ENCODE measurements at places on chromosomes 6 and 20.

- no peak for DNase-seq
Measured at GRCh38 chr20:9389346-9389745, 125.0 kb upstream of the LAMP5 start.

- DNase-seq: no peak
Measured at GRCh38 chr6:34580707-34581560, 24.8 kb upstream of the SPDEF start.

DNA sequence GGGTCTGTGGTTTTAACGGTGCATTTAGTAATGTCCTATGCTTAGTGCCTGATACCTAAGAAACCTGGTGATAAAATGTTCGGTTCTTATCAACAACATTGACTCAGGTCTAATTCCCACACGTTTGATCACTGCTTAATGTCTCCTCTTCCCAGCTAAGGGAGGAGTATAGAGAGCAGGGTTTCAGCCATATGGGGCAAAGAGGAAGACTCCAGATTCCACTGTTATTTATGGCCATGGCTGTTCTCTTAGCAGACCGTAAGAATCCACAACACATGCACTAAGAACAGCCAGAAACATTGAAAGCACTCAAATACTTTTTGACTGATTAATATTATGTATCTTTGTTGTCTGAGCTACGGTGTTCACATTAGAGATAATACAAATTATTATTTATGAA lies 112.1 kb downstream of the BCAS1 start:
- DNase-seq: no peak

DNA sequence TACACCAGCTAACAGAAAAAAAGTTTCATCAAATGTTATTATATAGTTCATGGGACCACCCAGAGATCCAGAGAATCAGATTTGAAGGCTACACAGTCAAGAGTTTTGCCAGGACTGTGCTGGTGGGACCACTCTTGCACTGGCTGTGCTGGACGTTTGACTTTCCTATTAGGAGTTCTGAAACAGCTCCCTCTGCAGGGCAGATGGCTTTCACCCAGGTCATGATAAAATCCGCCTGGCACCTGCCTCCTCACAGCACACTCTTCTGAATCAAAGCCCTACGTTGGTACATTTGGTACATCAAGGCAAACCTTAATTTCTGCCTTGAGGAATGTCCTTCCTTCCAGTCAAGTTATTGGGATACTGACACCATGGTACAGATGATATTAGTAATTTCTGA lies 302.1 kb downstream of the ZNF217 start:
- no peak for DNase-seq

- no peak for DNase-seq
Measured at GRCh38 chr20:46368902-46369268, 37.5 kb downstream of the ELMO2 start.

DNA sequence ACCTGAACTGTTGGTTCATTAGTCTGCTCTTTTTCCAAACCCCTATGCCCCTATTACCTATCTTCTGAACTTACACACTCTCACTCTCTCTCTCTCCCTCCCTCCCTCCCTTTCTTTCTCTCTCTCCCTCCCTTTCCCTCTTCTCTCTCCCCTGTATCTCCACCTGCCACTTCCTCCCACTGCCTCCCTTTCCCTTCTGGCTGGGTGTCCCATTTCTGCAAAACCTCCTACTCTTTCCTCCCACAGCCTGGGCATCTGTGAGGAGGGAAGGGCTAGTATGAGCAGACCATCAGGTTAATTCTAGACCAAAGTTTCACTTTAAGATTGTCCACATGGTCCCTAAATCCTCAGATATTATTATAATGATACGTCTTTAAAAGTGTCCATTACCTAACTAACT lies 95.1 kb downstream of the TMEM200A start:
- no peak for DNase-seq

DNA sequence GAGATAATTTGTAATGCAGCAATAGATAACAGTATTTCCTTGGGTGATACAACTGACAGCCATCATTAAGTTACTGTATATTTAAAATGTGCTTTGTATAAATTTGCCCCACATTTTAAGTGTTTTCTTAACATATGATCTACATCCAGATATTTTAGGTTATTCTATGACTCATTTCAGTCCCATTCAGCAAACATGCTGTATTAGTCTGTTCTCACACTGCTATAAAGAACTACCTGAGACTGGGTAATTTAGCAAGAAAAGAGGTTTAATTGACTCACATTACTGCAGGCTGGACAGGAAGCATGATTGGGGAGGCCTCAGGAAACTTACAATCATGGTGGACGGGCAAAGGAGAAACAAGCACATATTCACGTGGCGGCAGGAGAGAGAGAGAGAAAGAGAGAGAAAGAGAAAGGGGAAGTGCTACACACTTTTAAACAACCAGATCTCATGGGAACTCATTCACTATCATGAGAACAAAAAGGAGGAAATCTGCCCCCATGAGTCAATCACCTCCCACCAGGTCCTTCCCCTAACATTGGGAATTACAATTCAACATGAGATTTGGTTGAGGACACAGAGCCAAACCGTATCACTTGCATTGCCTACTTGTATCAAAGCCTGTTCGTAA lies 9.6 kb upstream of the CHD6 start:
- DNase-seq: no peak

DNA sequence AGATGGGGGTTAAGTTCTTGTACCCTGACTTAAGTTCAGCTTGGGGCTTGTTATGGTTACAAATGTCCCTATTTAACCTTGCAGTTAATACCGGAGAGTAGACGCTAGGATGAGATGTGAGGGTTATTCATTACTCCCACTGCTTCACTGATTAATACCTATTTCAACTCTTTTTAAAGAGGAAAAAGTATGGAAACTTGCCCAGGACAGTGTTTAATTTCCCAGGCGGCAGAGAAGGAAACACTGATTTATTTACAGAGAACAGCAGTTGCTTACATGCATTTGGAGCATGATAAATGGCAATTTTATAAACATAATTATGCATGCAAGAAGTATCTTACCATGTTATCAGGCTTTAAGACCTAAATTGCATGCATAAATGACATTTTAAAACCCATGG lies 137.7 kb downstream of the RCAN2 start:
- DNase-seq: no peak

DNA sequence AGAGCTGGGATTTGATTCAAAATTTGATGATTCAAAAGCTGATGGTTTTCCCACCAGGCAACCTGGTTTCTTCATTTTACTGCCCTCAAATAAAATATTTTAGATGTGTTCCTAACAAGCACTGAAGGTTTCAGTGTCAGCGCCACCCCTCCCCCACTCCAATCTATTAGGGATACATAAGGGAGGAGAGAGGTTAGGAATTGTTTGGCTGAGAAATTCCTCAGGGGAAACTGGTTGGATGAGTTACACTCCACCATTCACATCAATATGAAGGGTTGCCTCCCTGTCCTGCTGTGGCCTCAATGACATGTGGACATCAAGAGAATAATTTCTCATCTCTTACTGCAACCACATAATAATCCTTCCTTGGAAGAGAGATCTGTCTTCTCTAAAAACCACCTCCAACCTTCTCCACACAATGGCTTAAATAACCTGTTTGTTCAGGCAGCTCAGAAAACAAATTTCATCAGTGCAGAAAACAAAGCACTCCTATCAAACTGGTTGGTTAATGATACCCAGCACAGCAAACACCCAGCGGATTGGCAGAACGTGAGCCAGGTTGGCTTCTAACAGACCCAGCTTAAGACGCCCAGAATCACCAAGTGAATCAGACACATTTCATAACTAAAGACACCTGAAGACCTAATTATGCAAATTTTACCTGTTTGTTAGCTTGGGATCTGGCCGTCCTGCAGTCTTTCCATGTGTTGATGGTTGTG lies 136.0 kb upstream of the SGK1 start:
- no peak for DNase-seq

DNA sequence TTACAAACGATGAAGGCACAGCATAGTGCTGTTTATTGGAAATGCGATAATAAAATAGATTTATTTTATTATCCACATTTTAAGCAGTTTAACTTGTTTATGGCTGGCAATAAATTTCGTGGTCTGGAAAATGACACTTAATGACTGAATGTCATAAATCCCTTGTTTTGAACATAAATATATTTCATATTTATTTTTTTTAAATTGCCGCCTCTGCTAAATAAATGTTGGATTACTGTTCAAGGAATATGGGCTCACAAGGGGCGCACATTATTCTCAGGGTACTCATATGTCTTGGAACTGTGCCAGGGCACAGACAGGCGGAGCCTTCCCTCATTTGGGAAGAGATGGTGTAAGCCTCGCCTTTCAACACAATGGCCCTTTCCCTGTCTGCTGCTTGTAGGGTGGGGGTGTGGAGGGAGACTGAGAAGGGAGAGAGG lies 134.3 kb downstream of the PXDC1 start:
- no peak for DNase-seq

- no peak for DNase-seq
Measured at GRCh38 chr6:136051140-136051775, 198.9 kb downstream of the MTFR2 start.

- DNase-seq: no peak
Measured at GRCh38 chr6:69796073-69796641, 653 bp downstream of the LMBRD1 start.

DNA sequence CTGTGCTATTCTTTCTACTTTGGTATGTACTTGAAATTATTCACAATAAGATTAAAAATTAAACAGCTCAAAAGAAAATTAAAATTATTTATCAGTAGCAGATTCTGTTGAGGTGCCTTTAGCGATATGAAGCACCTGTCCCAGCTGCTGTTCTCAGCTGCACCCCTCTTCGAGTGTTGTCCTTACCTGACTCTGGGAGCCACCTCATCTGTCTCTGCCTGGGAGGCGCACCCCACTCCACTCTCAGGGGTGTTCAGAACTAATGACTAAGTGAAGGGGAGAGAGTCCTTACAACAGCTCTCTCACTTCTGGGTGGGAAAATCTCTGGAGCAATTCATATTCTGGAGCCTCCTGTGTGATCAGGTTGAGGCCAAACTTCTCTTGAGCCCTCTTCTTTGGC lies 745.7 kb downstream of the RFPL4B start:
- DNase-seq: no peak

DNA sequence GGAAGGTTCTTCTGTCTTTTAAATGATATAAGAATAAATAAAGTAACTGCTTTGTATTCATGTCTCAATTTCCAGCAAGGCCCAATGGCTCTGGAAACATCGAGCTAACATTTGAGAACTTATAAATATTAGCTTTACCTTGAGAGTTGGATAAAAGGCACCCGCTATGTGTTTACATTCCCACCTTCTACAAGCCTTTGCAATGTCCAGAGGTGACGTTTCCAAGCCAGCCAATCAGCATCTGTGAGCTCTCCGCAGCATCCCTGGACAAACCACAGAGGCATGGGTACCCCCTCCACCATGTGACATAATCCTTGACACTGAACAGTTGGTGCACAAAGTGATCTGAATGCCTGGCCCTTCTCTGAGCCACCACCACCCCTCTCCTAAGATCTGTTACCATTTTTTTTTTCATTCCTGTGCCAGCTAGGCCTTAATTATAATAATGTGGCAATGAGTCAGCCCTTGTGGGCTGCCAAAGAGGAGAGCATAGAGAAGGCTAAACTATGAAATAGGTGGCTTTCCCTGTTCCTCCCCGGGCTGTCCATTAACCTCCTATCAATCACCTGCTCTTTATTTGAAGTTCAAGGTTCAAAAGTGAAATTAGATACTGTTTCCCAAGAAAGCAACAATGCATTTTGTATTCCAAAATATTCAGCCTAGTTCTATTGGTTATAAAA lies 4.1 kb downstream of the CBLN4 start:
- DNase-seq: no peak

DNA sequence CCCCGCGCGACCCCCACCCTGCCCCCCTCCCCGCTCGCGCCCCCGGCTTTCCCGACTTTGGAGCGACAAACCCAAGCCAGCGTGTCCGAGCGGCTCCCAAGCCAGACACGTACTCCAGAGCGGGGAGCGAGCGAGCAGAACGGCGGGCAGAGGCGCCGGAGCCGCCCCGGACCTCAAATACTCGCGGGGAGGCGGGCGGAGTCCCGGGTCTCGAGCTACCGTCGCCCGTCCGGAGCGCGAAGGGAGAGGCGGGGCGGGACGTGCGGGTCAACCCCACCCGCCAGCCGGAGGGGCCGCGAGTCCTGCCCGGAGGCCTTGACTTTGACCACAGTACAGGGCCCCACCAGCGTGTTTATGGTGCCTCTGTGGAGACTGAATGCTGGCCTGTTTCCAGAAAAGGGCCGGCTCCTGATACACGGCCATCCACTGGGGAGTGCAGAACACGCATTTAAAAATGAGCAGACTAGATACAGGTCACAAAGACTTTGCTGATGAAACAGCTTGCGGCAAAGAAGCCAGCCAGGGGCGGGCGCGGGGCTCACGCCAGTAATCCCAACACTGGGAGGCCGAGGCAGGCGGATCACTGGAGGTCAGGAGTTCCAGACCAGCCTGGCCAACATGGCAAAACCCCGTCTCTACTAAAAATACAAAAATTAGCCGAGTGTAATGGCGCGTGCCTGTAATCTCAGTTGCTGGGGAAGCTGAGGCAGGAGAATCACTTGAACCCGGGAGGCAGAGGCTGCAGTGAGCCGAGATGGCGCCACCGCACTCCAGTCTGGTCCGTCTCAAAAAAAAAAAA lies at the start of gene SERPINB6:
TSS of gene SERPINB6 (minus strand) at position 148 of the 799 bp plus-strand sequence. CDS start 12,235 bp downstream, outside the sequence.
- peak; percentile 11 for DNase-seq

- no peak for DNase-seq
Measured at GRCh38 chr6:68880050-68880813, 245.2 kb downstream of the ADGRB3 start.

DNA sequence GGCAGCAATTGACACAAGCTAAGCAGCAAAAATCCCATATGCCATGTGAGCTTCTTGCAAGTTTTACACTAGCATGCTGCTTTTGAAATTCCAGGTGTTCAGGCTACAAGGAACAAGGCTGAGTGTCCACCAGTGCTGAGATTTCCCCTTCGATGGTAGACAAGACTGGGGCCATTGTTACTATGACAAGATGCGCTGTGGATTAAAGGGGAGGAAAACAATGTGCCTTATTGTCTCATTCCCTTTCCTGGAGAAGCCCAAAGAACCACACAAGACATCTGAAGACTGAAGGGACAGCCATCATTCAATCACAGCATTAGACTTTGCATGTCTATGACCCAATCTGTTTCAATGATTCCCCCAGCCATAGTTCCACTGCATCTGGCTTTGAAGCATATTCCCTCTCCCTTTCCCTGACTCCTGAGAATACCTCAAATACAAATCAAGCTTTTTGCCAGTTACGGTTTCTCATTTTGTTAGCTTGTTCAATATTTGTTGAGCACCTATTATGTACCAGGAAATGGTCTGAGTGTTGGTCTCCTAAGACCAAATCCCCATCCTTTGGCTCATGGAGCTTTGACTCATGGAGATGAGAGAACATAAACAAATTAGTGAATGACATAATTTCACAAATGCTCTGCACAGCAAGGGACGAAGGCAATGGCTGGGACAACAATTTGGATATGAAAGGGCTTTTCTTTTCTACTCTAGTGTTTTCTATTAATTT lies 23.4 kb upstream of the SCGN start:
- no peak for DNase-seq

DNA sequence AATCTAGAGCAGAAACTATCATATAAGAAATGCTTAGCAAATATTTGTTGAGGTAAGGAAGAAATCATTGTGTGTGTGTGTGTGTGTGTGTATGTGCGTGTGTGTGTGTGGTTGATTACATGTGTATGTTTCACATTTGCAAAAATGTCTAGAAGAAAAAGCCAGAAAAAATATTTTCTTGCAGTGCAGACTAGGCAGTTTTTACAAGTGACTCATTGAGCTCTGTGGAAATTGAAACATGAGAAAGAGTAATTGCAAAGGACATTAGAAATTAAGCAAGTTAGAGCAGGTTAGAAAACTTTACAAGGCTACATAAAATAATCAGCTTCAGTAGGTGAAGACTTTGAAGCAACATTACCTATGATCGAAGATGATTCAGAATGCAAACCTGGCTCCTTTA lies 669.0 kb upstream of the EYS start:
- DNase-seq: no peak
